ENCODE measurements at places on chromosomes 1 and 21. TPM values are rescaled to one million over a fixed set of nuclear protein-coding genes. Genes with fewer than 3 reads are reported as not detected.

LMX1A gene
- total RNA-seq: not detected

GRCh38 chr1:207429963-207430362, 24.2 kb upstream of the CR2 start:
- no peak for DNase-seq

- DNase-seq: no peak
Measured at GRCh38 chr1:233319272-233319671, 8.3 kb upstream of the MAP3K21 start.

NUF2 gene
- 37.6 TPM for total RNA-seq

- no peak for DNase-seq
Measured at GRCh38 chr1:173302890-173303829, 96.0 kb upstream of the TNFSF4 start.

TNNI3K gene
- total RNA-seq: 0.49 TPM

XCL1 gene
- not detected for total RNA-seq

GRCh38 chr1:90729504-90730242, 12.6 kb upstream of the BARHL2 start:
- DNase-seq: no peak

LCE2B gene
- not detected for total RNA-seq

ILDR2 gene
- 2.4 TPM for total RNA-seq

GCLM gene
- total RNA-seq: 28.9 TPM

DNA sequence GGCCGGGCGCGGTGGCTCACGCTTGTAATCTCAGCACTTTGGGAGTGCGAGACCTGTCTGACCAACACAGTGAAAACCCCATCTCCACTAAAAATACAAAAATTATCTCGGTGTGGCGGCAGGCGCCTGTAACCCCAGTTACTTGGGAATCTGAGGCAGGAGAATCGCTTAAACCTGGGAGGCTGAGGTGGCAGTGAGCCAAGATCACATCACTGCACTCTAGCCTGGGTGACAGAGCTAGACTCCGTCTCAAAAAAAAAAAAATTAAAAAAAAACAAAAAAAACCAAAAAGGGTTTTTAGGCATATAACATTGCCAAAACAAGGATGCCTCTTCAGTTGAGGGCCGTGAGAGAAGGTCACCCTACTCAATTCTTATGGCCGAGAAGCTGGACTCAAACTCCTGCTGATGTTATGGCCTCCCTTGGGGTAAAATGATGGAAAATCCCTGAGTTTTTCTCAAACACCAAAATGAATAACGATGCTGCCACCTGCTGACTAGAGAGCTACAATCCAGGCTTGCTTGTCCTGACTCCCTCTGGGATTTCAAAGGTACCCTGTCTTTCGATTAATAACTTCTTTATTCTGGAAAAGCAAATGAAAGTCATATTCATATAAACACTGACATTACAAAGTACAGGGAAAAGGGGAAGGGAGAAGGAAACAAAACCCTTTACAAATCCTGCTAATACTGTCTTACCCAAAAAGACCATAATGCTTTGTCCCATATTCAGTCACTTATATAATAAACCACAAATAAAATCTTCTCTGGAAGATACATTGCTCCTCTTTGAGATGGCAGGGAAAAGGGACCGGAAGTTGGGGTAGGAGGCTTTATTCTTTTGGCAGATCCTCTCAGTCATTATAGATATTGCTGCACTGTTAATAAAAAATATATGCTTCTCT, 10.7 kb downstream of the RAB42 start:
- DNase-seq: no peak

GRCh38 chr1:53658489-53659230, 80.3 kb downstream of the GLIS1 start:
- DNase-seq: no peak

DNA sequence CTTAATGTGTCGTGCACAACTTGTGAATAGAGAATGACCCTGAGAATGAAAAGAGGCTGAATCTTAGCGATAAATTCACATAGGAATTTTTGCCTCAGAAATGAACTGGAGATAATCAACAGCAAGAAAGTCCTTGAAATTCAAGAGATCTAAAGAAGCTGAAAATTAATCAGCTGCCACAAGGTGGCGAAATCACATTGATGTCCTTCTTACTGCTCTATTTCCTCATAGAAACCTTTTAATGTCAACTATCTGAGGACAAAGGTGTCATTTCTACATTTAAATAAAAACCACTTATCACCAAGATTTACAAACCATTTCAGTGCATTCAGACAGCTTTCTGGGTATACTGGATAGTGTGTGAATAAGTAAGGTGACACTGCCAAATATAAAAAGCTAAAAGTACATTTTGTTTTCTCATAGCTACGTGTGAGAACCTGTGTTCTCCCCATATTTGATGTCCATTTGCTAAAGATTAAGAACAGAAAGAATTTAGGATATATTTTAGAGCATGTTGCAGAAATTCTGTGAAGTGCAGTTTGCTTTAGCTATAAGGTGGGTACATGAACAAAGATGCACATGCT, 485.3 kb upstream of the PTBP2 start:
- peak; percentile 43 for DNase-seq

Measured in HCT116 (cell line).